ENCODE measurements at places on chromosomes 5 and 9.

GRCh38 chr5:12865529-12865928 is 961.3 kb upstream of the CTNND2 start:
- no peak for DNase-seq

- DNase-seq: no peak
Observed at GRCh38 chr5:68053202-68053601, 162.4 kb upstream of the PIK3R1 start.

- DNase-seq: no peak
Observed at GRCh38 chr9:70255486-70255885, 3.3 kb upstream of the SMC5 start.

GRCh38 chr5:127369796-127370195 is 79.2 kb downstream of the MEGF10 start:
- DNase-seq: no peak

DNA sequence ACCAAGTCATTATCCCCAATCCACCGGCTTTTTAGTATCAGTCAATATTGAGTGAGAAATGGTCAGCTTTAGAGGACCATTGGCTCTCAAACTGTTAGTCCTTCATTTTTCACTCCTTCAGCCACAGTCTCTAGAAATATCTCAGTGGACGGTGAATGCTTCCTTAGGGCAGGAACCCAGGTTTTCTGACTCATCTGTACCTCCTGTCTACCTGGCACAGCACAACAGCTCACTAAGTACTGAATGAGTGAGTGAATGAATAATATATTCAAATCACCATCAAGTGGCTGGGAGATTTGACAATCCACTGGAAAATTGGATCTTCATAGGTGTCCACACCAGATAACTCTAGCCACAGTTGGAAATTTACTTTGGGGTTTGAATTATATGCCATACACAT is 609.5 kb upstream of the CLINT1 start:
- no peak for DNase-seq

GRCh38 chr9:120014796-120015195 is 565.2 kb downstream of the CDK5RAP2 start:
- no peak for DNase-seq

GRCh38 chr9:86469476-86470250 is 115.5 kb upstream of the TUT7 start:
- DNase-seq: no peak

GRCh38 chr9:33107762-33108161 is 31.3 kb upstream of the SMU1 start:
- no peak for DNase-seq

- no peak for DNase-seq
Observed at GRCh38 chr5:155919725-155920124, 407.2 kb upstream of the SGCD start.

DNA sequence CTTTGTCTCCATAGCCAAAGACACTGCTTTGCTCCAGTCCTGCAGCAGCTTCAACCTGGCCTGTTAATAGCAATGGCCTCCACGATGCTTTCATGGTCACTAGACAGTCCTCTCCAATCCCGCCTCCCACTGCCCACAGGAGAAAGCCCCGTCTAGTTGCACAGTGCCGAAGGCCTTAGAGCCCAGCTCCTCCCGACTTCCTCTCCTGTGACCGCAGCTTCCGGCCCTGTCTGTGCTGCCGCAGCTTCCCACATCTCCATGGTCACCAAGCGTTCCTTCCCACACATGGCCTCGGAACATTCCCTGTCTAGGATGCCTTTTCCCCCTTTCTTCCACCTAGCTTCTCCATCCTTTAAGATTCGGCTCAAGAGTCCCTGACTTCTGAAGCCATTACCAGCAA is 23.4 kb downstream of the PCA3 start:
- no peak for DNase-seq

GRCh38 chr5:76816110-76816831 is 2.6 kb upstream of the F2RL1 start:
- no peak for DNase-seq

DNA sequence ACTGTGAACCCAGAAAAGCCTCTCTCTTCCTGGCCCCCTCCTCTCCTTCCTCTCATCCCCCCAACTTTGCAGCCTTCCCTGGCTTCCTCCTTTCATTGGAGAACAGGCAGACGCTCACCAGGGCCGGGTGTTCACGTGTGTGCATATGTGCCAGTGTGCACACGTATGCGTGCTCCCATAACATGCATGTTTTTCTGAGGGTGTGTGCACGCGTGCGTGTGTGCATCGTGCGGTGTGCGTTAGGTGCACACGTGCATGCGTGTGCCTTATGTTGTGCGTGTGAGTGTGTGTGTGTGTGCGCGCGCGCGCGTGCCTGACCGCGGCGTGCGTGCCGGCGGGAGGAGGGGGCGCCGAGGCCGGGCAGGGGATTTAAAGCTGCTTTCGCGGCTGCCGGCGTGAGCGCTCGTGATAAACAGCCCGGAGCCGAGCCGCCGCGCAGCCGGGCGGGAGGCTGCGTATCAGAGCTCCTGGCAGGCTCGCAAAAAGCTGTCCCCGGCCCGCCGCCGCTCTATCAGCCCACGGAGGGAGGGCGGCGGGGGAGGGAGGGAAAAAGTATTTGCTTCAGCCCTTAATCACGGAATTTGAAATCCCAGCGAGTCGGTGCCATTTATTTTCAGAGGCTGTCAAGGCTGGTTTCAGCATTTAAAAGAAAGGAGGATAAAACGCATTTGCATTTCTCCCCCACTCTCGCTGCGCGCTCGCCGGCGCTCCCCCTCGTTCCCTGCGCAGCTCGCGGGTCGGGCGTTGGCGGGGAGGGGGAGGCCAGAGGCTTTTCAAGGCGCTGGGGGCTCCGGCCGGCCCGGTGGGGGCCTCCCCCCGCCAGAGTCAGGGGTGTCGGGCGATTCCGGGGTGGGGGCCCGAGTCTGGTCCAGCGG is 183.9 kb downstream of the C9orf50 start:
- no peak for DNase-seq

Measured in NCI-H2029 (cell line).